ENCODE measurements at places on chromosomes 16 and 17.

GRCh38 chr17:2602597-2603017 is 9.2 kb downstream of the PAFAH1B1 start:
- DNase-seq = no peak

DNA sequence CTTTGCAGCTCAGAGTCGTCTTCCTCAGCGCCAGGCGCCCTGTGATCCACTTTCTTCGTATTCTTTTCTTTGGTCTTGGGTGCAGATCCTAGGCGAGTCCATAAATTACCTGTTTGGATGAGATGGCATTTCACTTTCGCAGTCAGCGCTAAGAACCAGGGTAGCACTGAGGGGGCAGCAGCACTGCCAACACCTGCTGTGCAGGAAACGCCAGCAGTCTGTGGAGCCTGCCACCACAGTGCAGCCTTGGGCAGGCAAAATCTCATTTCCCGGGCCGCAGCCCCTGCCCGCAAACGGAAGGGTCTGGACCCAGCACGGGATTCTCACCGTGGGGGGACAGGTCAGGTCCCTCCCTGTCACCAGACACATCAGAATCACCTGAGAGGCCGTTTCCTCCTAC is 12.2 kb upstream of the ITGAE start:
- no peak for DNase-seq

DNA sequence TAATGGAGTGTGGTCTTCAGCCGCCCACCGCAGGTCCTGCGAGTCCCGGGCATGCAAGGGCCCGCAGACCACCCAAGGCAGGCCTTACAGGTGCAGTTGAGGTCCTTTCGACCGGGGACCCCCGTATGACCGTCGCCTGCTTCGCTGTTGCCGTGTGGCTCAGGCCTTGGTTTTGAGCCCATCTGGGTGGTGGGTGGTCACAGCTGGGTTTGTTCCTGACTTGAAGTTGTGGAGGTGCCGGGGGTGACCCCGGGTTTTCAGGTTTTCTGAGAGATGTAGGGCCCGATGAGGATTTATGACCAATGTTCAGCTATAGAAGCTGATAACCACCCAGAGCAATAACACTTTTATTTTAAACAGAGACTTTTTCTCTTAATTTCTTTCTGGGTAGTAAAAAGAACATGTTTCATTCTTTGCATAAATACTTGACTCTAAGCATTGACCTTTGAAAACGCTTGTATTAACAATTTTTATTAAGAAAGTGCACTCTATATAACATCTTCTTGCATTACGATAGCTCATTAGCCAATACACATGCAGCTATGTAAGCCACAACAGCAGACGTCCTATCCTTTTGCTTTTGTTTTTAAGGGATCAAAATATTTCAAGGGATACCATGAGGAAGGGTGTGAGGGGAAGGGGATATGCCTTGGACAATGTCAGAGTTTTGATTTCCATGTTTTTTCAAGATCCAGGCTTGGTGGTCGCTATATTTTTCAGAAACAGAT is 1.9 kb downstream of the FOXL1 start:
- DNase-seq = no peak

DNA sequence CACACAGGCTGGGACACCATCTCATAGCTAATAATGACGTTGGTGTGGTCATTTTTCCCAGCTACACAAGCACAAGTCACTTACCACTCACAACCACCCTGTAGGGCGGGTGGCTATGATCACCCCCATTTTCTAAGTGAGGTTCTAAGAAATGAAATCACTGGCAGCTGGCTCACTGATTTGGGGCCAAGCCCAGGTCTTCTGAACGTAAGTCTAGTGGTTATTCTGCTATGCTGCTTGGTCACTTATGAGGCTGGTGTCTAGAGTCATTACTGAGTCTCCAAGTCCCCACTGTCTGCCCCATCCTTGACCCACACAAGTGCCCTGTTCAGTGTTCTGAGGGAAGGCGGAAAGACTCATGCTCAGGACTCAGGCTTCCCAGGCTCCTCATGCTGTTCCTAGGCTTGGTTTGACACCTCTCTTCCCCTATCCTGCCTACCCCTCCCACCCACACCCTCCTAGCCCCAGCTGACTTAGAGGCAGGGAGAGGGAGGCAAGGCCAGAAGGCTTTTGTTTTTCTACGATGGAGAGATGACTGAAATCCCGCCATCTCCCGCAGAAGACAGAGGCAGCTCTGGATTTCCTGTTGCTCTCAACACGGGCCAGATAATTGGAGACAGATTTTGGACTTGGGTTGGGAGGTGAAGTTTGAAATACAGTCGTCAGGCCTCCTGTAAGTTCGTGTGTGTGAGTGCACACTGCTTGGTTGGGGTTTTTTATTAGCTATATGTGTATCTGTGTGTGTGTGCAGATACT is 32.2 kb downstream of the FZD2 start:
- DNase-seq = peak; percentile 46

GRCh38 chr17:63537991-63538692 is 12.1 kb upstream of the DCAF7 start:
- DNase-seq = no peak

- DNase-seq = no peak
Measured at GRCh38 chr17:6701719-6702118, 11.4 kb downstream of the SLC13A5 start.

Data from HFFc6 (cell line).